ENCODE measurements at places on chromosomes 5 and 9.

DNA sequence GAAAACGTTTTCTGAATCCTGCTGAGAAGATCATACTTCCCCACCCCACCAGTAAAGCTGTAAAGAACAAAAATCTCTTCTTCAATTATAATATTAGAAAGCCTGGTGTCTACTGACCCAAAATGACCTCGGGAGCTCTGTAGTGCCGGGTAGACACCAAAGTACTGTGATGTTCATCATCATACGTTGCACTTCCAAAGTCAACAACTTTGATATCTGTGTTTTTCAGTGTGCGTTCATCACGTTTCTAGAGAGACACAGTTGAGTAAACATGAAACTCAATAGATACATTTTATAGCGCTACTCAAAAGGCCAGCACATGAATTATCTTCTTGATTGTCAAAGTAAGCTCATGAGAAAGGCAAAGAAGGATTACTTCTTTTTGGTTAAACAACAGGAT is 14.6 kb downstream of the CLK4 start:
- no peak for DNase-seq

DNA sequence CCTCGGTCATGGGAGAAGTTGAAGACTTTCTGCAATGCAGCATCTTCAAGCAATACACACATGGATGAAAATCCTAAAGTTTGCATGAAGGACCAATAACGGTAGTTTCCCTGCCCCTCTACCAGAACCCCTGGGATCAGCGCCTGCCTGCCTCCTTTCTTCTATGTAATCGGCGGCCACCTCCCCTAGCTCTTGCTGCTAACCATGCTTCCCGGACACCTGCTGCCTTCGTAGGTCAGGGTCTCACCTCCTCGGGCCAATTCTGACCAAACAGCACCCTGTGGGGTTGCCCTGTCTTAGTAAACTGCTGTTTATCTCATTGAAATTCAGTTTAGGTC is 388 bp upstream of the MED10 start:
- no peak for DNase-seq

DNA sequence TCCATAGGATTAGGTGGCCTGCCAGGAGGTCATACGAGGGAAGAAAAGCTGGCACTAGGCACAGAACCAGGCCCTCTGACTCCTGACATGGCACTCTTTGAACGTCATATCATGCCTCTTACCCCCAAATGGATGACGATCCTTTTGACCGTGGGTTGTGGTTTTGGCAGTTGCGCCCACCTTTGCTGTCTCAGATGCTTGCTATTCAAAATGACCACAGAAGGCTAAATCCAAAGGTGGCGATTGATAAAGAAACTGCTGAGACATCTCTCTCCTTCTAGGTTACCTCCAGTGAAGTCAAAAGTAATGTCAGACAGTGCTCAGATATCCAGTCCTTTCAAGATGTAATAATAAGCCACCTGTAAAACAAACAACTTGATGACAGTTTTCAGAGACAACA is 385.0 kb downstream of the EFNA5 start:
- DNase-seq = no peak

- no peak for DNase-seq
Observed at GRCh38 chr5:115656404-115656803, 30.6 kb upstream of the TMED7 start.

GRCh38 chr5:76404223-76405211 is 1.4 kb downstream of the IQGAP2 start:
- peak; percentile 78 for DNase-seq

DNA sequence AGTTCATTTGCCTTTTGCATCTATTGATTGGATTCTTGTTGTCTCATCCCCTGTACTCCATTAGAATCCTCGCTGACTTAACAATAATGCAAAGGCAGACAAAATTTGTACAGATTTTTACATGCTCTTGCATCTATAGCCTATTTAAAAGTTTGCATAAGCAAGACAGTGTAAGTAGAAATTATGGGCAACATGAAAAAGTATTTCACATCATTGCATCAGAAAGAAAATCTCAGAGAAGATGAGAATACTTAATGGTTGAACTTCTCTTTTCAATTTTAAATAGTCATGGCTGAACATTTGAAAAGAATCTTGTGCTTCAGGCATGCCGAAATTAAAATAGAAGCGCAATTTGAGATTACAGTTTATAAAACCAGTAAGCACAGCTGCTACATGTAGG is 226.4 kb downstream of the EFNA5 start:
- DNase-seq = no peak

- DNase-seq = no peak
Observed at GRCh38 chr5:84885485-84886258, 501.0 kb upstream of the EDIL3 start.

- DNase-seq = peak; percentile 53
Observed at GRCh38 chr5:14628346-14628745, 36.2 kb upstream of the OTULIN start.

DNA sequence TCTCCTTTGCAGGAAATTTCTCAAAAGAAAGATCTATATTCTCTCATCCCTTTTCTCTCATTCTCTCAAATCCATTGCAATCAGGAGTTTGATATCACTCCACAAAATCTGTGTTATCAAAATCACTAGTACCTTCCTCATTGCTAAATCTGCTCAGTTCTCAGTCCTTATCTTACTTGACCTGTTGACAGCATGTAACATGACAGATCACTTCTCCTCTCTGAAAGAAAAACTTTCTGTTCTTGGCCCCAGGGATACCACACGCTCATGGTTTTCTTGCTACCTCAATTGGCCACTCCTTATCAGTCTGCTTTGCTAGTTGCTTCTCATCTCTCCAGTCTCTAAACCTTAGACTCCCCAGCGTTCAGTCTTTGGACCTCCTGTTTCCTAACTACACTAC is 22.1 kb downstream of the SRP19 start:
- no peak for DNase-seq

DNA sequence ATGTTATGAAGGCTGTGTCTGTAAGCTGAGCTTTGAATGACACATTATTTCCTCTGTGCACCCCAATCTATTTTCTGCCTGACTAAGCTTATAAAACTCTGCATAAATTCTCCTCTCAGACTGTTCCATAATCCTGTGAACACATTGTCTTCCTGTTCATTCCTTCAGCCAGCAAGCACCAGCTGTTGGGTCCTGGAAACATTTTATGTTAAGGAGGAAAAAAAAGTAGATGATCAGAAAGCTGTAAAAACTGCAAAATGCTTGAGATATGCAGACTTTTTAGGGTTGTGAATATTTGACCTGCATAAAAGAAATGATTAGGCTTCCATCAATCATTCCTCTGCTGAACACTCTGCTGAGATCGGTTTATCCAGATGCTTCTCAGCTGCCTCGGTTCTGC is 1246.0 kb upstream of the DMAC1 start:
- no peak for DNase-seq

DNA sequence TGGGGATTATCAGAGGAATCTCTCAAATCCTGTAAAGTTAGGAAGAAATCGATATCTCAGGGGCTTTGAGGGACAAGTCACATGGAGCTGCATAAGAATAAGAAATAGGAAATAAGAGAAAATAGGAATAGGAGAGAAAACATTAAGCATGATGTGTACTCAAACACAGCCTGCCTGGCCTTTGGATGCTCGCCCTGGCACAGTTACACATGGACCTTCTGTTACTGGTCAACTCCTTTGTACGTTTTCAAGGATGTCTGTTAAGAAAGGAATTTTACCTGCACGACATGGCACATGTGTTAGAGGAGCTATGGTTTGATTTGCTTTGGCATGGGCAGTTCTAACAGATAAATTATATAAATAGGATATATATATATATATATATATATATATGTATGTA is 321.2 kb downstream of the CDH12 start:
- DNase-seq = no peak

DNA sequence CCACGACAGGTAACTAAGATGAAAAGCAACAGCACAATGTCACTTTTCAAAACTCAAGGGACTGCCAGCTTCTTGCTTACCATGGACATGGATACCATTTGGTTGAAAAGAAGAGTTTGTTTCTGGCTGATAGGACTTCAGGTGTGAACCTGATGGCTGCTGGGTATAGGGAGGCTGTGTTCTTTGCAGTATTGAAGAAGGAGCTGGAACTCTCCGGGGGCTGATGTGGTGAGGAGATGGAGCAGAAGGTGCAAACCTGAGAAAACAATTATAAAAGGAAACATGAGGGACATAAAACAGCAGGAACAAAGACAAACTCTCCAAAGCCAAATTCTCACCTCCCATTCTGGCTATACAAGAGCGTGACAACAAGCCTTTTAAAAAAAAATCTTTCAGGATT is 330.1 kb upstream of the RFX3 start:
- DNase-seq = no peak

DNA sequence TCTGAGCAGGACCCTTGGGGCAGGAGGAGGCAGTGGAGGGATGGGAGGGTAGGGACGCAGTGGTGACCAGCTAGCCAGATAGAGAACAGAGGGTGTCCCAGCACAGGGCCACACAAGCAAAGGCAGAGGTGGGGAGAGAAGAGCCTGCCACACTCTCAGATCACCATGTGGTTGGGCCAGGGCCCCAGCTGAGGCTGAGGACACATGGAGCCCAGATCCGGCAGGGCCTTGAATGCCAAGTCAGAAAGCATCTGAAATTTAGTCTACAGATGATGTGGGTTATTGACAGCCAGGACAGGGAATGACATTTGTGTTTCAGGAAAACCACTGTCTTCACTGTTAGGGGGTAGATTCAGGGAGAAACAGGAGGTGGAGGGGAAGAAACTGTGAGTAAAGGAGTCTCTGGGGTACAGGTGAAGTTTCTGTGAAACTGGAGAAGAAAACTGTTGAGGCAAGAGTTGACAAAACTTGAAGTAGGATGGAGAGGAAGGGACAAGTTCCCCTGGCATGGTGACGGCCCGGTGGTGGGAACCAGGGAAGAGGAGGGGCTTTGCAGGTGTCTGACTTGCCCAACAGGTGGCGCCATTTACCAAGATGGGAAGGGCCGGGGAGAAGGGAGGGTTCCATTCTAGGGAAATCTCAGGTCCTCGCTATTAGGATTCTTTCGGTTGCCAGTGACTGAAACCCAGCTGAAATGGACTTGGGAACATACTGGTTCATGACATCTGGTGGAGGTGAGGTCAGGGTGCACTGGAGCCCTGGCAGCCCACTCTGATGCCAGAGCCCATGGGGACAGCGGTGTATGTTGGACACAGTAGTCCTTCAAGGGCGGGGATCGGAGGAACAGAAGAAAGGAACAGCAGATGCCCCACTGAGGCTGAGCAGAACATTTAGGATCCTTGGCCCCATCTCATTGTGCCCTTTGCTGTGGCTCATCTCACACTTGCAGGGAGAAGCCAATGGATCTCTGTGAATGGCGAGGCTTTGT is 100.1 kb downstream of the KCNIP1 start:
- peak; percentile 62 for DNase-seq

GRCh38 chr5:163552536-163552935 is 47.1 kb downstream of the MAT2B start:
- DNase-seq = no peak

DNA sequence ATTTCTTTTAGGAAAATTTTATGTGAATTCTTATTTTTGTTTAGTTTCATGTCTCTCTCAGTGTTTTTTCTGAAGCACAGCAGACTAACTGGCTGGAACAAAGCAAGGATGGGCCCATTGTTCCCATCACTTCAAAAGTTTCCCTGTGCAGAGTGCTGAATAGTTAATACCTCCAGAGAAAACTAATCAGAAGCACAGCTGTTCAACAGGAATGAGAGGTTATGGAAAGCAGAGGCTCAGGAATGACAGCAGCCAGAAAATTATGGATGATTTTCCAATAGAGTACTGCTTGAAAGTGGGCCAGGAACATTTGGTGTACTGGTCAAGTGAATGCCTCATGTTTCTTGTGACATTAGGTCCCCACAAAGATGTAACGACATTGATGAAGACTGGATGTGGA is 173.0 kb upstream of the TARS1 start:
- no peak for DNase-seq
